ENCODE measurements at places on chromosomes 1 and 21.

- no peak for DNase-seq
These were observed 89.5 kb downstream of the CCDC30 start for GRCh38 chr1:42552636-42553035.

DNA sequence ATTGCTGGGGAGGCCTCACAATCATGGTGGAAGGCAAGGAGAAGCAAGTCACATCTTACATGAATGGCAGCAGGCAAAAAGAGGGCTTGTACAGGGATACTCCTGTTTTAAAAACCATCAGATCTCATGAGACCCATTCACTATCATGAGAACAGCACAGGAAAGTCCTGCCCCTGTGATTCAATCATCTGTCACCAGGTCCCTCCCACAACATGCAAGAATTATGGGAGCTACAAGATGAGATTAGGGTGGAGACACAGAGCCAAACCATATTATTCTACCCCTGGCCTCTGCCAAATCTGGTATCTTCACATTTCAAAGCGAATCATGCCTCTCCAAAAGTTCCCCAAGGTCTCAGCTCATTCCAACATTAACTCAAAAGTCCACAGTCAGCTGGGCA lies 11.1 kb upstream of the MIA3 start:
- no peak for DNase-seq

- peak; percentile 55 for DNase-seq
These were observed 19.1 kb downstream of the DMBX1 start for GRCh38 chr1:46508757-46509156.

- no peak for DNase-seq
These were observed 42.3 kb upstream of the SLC6A9 start for GRCh38 chr1:44073528-44073927.

GRCh38 chr1:84467298-84467697 lies 11.8 kb upstream of the RPF1 start:
- no peak for DNase-seq

DNA sequence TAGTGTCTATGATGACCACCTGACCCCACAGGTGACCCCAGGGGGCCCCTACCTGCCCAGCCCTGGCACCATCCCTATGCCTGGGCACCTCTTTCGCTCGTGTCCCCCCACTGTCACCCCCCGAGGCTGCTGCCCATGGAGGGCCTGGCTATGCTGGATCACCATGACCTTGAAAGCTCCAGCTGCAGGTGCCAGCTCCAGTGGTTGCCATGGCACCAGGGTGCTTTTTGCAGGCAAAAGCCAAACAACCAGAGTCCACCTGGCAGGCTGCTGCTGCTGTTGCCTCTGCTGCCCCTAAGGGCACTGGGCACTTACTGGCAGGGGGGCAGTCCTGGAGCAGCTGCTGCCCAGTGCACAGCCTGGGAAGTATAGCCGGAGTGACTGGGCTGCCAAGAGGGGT lies 21.7 kb downstream of the ETNK2 start:
- DNase-seq, result no peak

GRCh38 chr1:161131523-161132409 lies 701 bp downstream of the DEDD start:
- peak; percentile 17 for DNase-seq

DNA sequence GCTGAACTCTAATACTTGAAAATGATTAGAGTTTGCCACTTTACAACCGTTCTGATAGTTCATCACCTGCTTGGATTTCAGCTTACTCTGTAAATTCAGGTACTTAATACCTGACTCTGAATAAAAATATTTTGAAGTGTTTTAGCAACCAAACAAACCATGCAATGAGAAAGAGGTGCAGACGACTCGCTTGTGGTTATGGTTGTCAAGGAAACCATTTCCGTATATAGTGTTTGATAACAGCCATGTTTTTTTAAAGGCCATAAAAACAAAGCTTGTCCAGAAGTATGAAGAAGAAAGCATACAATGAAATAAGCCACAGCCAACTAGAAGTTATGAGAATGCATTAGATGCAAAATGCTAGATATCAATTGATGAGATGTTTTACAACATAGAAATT lies 167.2 kb upstream of the HMCN1 start:
- DNase-seq, result peak; percentile 73

DNA sequence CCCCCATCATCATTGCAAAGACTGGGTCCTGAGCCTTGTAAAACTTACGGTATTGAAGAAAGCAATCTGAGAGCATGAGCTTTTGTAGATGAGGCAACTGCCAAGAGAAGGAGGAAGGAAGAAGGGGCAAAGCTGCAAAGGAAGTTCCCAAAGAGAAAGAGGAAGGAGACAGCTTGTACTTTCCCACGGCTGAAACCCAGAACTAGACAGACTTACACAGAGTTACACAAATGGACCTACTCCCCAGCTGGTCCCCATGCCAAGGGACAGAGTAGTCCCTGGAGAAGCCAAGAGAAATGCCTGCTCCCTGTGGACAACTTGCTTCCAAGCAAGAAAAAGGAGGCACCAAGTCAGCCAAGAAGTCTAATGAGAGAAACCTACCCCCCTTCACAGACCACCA lies 22.6 kb downstream of the SLC5A9 start:
- no peak for DNase-seq

DNA sequence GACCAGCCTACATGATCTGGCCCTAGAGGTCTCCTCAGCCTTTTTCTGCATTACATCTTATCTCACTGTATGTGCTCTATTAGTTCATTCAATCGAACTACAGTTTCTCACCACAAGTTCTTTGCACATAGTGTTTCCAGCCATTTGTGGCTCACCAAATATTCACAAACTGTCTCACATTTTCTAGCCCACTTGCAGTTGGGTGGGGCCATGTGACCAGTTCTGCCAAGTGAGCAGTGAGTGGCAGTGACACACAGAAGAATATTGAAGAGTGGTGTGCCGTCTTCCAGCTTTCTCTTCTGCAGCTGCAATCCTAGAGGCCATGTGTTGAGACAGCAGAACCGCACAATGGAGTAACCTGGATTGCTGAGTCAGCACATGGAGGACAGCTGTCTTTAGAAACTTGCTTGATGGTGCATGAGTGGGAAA lies 103.2 kb upstream of the ZNF644 start:
- DNase-seq, result peak; percentile 2

DNA sequence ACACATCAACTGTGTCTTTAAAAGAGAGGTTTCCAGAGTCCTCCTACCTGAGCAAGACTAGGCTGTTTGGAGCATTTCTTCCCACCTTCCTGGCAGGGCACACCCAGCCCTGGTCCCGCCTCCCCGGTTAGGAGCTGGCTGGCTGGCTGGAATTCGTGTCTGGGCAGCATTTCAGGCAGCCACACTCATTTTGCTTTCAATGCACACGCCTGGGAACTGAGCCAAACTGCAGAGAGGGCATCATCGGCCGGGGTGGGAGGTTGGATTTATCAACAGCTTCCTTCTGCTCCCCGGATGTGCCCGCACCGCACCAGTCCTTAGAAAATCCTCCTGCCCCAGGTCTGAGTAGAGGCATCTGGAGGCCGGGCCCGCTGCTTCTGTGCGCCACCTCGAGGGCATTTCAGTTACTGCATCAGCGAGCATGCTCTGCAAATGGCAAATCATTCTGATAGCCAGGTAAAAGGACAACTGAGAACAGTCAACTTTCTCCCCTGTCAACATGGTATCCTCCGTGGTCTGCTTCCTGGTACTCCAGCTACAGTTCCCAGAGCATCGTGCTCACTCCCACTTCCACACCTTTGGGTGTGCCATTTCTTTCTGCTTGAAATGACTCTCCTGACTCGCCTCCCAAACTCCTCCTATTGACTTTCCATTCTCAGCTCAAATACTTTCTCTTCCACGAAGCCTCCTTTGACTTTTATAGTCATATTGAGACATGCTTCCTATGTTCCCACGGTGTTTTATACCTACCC lies 20.6 kb downstream of the TCEA3 start:
- peak; percentile 94 for DNase-seq

GRCh38 chr1:174764191-174764590 lies 235.6 kb upstream of the CACYBP start:
- DNase-seq, result no peak

- no peak for DNase-seq
These were observed 126.4 kb downstream of the DMRTB1 start for GRCh38 chr1:53585565-53585964.

GRCh38 chr21:41121785-41122415 lies 46.1 kb upstream of the BACE2 start:
- peak; percentile 75 for DNase-seq

DNA sequence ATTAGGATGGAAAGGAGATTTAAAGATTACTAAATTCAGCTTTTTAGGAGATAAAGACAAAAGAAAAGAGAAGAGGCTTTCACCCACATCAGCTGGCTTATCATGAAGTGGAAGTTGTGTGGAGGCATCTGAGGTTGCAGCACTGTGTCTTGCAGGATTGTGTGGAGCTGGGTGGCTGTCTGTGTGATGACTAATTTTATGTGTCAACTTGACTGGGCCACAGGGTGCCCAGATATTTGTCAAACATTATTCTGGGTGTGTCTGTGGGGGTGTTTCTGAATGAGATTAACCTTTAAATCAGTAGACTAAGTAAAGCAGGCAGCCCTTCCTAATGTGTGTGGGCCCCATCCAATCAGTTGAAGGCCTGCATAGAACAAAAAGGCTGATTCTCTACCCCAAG lies 3.9 kb downstream of the KCNA10 start:
- DNase-seq, result no peak

DNA sequence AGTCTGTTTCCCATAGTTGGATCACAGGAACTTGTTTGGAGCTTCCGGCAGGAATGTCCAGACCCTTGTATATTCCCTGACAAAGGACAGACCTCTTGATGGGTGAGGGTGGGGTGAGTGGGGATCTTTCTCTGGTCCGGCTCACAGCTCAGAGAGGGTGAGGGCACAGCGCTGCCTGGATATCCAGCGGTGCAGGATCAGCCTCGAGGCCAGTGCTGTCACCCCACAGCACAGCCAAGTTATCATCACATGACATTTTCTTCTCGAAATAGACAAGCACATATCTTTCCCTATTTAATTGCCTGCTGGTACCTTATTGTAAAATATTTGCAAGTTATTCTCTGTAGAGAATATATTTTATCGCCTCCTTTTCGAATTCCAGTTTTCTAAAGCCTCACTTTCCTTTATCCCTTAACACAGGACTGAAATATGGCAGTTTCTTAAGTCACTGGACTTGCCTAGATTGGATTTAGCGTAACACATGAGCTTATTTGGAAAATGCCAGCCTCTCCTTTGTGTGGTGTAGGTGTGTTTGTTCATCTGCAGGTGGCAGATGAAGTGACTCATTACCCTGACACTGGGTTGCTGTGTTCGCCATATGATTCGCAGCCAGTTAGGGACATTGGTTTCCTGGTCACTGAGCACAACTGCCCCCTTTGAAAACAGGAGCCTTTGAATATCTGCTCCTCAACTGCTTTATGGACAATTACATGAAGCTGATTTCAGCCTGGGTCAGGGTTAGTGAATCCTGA lies 21.4 kb downstream of the CLIC6 start:
- no peak for DNase-seq

GRCh38 chr1:48916130-48917069 lies 139.7 kb upstream of the BEND5 start:
- peak; percentile 84 for DNase-seq

- DNase-seq, result no peak
These were observed 297.6 kb upstream of the RUNX1 start for GRCh38 chr21:35346697-35347096.

DNA sequence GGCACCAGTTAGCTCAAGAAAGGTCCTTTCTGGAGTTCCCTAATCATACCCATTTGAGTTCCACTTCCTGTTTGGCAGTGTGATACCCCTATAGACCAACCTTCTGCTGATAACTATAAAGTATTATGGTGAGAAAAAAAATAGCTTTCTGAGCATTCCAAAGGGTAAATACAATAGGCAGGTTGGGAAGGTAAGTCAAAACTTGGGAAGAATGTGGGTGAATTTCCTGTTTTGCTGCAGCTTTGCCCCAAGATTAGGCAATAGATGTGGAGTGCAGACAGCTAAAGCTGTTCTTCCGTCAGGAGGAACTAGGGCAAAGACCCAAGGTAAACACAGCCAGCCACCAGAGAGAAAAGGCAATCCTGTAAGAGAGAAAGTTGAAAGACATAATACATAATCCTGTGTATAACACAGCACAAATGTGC lies 49.9 kb upstream of the GUCA2A start:
- peak; percentile 52 for DNase-seq

- DNase-seq, result peak; percentile 85
These were observed at the start of gene S100A10 for GRCh38 chr1:151993734-151994496. Gene S100A10, minus strand, starts transcription at chr1:151993859. Its CDS starts 7,629 bp downstream, at chr1:151986230.

DNA sequence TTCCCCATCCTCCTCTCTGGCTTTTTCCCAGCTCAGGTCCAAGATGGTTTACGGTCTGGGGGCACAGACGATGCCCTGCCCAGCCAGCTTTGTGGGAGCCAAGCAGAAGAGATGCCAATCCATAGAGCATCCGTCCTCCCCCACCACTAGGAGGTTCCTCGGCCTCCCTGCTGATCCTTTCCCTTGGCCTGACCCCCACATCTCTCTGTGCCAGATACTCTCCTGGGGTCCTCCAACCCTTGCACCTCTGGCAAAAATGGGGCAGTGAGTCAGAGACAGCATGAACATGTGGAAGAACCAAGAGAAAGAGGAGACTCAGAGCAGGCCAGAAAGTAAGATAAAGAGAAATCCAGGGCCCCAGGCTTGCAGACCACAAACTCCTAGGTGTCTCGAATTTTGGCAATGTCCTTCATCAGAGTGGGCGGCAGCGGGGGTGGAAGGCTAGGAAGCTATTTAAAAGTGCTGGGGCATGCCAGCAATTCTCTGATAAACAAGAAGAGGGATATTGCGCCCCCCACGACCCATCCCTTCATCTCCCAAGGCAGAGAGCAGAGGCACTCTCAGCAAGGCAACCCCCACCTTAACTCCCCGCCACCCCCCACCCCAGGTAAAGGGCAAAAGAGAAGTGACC lies 11.4 kb downstream of the BLACAT1 start:
- no peak for DNase-seq

DNA sequence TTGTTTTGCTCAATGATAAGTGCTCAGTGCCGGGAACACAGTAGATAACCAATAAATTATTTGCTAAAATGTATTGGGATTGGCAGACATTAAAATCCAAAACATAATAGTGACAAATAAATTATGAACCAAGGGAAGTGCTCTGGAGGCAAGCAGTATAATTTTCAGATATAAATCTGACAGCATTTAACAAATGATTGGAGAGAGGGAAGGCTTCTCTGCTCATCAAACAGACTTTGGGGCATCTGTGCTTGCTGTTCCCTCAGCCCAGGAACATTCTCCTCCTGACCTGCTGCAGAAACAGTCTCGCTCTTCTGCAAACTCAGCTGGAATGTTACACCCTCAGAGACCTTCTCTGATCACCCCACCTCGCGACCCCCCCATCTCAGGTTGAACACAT lies 2.2 kb downstream of the CD46 start:
- DNase-seq, result no peak

DNA sequence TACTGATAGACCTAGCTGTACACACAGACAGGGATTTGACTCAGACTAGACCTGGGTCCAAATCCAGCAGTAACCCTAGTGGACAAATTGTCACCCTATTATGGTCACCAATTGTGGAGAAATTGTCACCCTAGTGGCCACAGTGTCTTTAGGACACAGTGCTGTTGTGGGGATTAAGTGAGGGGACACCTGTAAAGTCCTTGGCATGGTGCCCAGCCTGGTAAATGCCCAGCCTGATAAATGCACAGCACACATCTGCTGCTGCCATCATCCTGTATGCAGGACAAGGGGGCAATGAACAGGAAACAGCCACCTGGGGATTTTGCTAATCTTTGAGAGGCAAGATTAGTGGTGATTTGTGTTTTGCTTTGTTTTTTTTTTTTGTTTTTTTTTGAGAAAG lies 2.3 kb downstream of the TMEM61 start:
- no peak for DNase-seq

Data from fibroblast of skin of back (primary cell).